ENCODE measurements at places on chromosomes 3 and 15.

- no peaks in the 10 kb centered on the region for H3K27me3 ChIP-seq
- H3K27ac ChIP-seq = no peak overlapping the region
- H3K4me1 ChIP-seq = no peaks in the 10 kb centered on the region
- H3K4me3 ChIP-seq = no peak overlapping the region
- DNase-seq = no peak
Observed at GRCh38 chr3:116306720-116307119, 138.6 kb downstream of the LSAMP start.

- no peak overlapping the region for H3K27ac ChIP-seq
- no peak overlapping the region for H3K4me3 ChIP-seq
- H3K27me3 ChIP-seq = no peaks in the 10 kb centered on the region
- H3K36me3 ChIP-seq = no peaks in the 10 kb centered on the region
- DNase-seq = no peak
- no peaks in the 10 kb centered on the region for H3K4me1 ChIP-seq
Observed at GRCh38 chr3:94596141-94596540, 533.3 kb downstream of the NSUN3 start.

GRCh38 chr3:53668872-53669271 is 174.5 kb downstream of the CACNA1D start:
- peaks cover 79% of the 10 kb centered on the region for H3K27me3 ChIP-seq
- no peaks in the 10 kb centered on the region for H3K4me1 ChIP-seq
- no peak overlapping the region for H3K27ac ChIP-seq
- H3K4me3 ChIP-seq = no peak overlapping the region
- DNase-seq = no peak

DNA sequence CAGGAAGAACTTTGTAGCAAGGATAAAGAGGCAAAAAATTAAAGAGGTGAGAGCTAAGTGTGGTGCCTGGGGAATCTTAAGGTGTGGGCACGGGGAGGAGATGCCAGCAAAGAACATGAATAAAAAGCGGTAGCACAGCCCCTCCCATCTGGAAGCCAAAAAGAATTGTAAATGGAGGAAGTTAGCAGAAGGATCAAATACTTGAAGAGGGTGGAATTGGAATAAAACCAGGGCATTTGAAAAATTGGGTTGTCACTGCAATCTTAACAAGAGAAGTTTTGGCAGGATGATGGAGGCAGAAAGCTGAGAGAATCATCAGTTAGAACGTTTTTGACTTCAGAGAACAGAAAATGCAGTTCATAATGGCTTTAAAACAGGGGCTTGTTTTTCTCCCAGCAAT is 2.4 kb downstream of the CCR2 start:
- peak overlapping the region; percentile 58 for H3K4me3 ChIP-seq

- H3K36me3 ChIP-seq = peaks cover 1% of the 10 kb centered on the region
- no peak overlapping the region for H3K27ac ChIP-seq
- DNase-seq = no peak
- H3K27me3 ChIP-seq = no peaks in the 10 kb centered on the region
Observed at GRCh38 chr15:85475317-85475701, 94.9 kb downstream of the AKAP13 start.

DNA sequence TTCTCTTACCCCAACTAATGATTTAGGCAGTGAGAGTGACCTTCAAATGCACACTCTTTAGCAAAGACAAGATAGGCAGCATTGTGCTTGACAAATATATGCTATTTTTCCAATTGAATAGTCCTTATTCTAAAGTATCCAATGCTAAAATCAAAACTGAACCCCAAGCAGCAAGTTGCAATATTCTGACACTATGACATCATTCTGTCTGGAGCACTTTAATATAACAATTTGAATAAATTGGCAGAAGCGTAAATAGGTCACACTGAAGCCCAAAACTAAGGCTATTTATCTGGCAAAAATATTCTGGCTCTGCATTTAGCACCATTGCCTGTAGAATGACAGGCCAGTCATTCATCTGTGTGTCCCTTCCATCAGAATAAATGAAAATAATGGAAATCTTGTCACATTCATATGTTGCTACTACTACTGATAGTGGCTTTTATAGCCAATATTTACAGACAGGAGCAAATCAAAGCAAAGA is 2.9 kb downstream of the CBLB start:
- no peaks in the 10 kb centered on the region for H3K27me3 ChIP-seq
- peak overlapping the region; percentile 96 for H3K4me3 ChIP-seq
- H3K4me1 ChIP-seq = peaks cover 49% of the 10 kb centered on the region
- H3K36me3 ChIP-seq = peaks cover 45% of the 10 kb centered on the region

- no peak overlapping the region for H3K4me3 ChIP-seq
- peaks cover 23% of the 10 kb centered on the region for H3K4me1 ChIP-seq
- peaks cover 31% of the 10 kb centered on the region for H3K36me3 ChIP-seq
Observed at GRCh38 chr3:36991147-36991546, 1.8 kb downstream of the EPM2AIP1 start.

DNA sequence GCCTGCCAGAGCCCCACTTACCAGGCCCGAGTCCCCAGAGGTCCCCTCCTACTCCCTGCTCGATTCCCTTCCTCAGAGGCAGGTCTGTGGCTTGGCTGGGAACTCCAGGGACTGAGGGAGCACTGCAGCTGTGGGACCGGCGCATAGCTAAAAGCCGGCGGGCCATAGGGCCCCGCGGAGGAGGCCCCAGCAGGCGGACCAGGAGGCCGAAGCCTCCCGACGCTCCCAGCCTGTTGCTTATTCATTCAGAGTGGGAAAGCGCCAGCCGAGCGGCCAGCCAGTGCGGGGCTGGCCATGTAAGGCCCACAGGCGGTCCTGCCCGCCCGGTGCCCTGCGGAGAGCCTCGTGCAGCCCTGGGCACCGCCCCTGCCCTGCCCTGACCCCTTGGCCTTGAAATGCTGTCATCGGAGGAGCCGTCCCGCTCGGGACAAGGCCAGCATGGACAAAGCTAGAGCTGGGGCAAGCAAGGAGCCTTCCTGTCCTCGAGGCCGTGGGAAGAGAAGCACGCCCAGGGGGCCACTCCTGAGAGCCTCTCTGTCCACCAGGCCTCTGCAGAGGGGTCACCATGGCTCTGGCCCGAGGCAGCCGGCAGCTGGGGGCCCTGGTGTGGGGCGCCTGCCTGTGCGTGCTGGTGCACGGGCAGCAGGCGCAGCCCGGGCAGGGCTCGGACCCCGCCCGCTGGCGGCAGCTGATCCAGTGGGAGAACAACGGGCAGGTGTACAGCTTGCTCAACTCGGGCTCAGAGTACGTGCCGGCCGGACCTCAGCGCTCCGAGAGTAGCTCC is at the start of gene LOXL1:
Gene LOXL1, plus strand, starts transcription at position 244 of the 784 bp plus-strand sequence. Its CDS starts 322 bp downstream, at position 566.
- no peak within 1 kb of the TSS for H3K27ac ChIP-seq
- peaks cover 49% of the 10 kb centered on the region for H3K4me1 ChIP-seq
- H3K27me3 ChIP-seq = no peaks in the 10 kb centered on the region
- peaks cover 5% of the 10 kb centered on the region for H3K36me3 ChIP-seq
- no peak for DNase-seq

- peaks cover 39% of the 10 kb centered on the region for H3K36me3 ChIP-seq
- no peak for DNase-seq
- H3K4me3 ChIP-seq = no peak overlapping the region
- no peaks in the 10 kb centered on the region for H3K4me1 ChIP-seq
- no peak overlapping the region for H3K27ac ChIP-seq
Observed at GRCh38 chr3:52551118-52551517, 14.7 kb downstream of the UQCC5 start.

- no peak overlapping the region for H3K27ac ChIP-seq
- H3K27me3 ChIP-seq = peaks cover 62% of the 10 kb centered on the region
- no peak for DNase-seq
- H3K4me3 ChIP-seq = no peak overlapping the region
- no peaks in the 10 kb centered on the region for H3K36me3 ChIP-seq
Observed at GRCh38 chr3:152021951-152022461, 148.6 kb downstream of the SUCNR1 start.

DNA sequence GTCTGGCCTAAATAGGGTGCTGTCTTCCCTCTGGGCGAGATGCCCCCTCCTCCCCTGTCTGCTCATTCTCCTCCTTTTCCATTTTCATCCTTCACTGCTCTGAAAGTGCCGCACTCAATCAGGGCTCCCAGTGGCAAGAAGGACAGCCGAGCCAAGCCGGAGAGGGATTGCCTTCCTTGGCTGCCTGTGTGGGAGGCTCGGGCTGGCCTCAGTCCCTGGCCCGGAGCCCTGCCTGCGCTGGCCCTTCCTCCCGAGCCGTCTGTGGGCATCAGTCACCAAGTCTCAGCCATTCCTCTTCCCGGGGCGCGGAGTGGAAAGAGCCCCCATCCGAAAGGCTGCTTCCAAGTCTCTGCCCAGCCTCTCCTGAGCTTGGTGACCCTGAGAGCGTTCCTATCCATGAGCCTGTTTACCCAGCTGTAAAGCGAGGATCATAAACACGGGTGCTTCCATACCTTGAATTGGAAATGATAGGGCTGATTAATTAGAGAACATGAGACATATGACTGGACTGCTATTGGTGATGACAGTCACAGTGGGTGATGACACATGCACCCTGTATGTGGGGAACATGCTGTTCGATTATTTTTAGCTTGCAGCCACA is 59.1 kb upstream of the TLE3 start:
- no peak overlapping the region for H3K4me3 ChIP-seq
- no peak overlapping the region for H3K27ac ChIP-seq
- no peak for DNase-seq
- H3K27me3 ChIP-seq = peaks cover 16% of the 10 kb centered on the region
- H3K4me1 ChIP-seq = peaks cover 5% of the 10 kb centered on the region

DNA sequence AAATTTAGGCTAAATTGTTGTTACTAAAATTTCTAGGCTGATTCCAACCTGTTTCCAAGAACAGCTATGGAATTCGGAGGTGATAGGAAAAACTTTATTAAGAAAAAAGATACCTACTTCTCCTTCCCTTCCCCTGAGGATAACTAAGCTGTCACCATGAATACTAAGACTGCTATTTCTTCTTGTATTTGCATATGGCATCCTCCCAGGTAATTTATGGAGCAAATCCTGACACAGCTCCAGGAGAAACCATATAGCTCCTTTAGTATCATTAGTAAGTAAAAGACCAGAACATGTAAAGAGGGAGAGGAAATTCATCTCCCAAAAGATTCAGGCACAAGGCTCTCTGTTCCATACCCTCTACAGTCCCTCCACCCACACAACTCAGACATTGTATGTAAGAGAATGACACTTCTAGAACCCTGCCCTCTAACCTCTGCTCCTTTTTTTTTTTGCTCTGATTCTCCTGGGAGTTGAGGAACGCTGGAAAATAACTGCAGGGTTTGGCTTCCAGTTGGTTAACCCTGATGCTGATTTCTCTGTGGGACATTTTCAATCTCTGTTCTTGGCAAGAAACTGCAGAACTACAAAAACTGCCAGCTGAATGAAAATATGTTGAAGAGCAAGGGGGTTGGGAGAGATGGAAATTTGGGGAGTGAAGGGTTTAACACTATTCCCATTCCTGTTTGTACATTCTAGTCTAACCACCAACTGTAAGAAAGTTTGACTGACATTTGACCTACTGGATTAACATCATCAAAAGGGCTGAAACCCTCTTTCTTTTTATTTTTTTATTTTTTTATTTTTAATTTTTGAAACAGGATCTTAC is 14.2 kb upstream of the MAGI1 start:
- no peak overlapping the region for H3K4me3 ChIP-seq
- no peaks in the 10 kb centered on the region for H3K27me3 ChIP-seq
- no peaks in the 10 kb centered on the region for H3K36me3 ChIP-seq
- H3K27ac ChIP-seq = no peak overlapping the region
- DNase-seq = no peak
- no peaks in the 10 kb centered on the region for H3K4me1 ChIP-seq

DNA sequence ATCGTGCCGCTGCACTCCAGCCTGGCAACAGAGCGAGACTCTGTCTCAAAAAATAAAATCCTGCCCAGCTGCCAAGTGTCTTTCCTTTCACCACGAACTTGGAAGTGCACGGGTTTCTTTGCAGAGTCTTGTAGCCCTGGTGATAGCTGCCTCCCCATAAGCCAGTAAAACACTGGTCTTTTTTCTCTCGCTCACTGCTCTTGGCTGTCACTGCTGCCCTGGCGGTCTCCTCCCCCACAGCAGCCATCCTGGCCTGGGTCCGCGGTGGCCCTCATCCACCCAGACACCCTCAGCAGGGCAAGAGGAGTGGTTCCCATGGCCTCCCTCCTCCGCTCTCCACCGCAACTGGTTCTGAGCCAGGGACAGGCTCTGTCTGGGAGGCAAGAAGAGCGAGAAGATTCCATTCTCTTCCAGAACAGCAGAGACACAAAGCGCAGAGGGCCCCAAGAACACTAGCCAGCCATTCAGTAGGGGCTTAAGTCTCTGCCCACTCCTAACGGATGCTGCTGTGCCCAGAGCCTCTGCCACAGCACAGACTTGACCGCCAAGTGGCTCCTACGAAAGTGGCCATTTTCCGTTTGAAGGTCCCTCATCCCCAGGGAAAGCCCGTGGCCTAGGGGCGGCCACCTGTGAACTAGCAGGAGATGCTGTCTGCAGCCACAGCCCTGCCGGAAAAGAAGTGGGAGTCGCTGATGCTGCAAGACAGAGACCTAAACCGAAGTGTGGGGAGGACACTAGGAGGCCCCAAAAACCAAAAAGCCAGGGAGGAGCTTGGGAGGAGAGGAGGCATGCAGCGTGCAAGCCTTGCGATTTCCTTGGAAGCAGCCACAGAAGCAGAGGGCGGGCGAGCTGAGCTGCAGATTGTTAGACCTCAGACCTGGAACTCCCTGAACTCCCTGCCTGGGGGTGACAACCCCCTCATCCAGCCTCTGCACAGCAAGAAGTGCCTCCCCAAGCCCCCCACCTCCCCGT is 44.1 kb downstream of the KLHL25 start:
- H3K27ac ChIP-seq = peak overlapping the region; percentile 42
- peaks cover 14% of the 10 kb centered on the region for H3K4me1 ChIP-seq
- H3K36me3 ChIP-seq = peaks cover 40% of the 10 kb centered on the region
- no peak for DNase-seq
- H3K27me3 ChIP-seq = no peaks in the 10 kb centered on the region
- peak overlapping the region; percentile 11 for H3K4me3 ChIP-seq

DNA sequence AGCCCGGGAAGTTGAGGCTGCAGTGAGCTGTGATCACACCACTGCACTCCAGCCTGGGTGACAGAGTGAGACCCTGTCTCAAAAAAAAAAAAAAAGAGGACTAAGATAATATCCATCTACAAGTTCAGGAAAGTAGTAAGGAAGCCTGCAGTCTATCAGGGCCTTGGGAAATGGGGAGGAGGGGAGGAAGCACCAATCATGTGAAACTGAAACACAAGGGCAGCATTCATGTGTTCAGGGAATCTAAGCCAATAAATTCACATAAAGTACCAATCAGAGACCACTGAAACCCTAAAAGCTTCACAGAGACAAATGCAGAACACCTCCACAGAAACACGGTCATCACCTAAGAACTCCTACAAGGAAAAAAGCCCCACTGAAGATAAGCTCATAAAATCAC is 22.9 kb upstream of the HHATL start:
- no peaks in the 10 kb centered on the region for H3K36me3 ChIP-seq
- H3K27ac ChIP-seq = no peak overlapping the region
- DNase-seq = no peak
- H3K4me1 ChIP-seq = no peaks in the 10 kb centered on the region

DNA sequence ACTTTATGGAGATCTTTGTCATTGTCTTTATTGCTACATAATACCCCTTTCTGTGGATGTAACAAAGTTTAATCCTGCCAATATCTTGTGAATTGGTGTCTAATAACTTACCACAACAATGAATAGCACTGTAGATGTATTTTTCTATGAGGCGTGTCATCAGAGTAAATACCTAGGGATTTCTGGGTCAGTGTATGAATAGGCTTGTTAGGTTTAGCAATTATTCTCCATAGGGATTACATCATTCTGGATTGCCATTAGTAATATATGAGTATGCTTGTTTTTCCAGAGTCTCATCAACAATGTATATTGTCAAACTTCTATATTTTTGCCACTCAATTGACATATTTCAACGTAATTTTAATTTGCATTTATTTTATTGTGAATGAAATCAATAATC is 67.9 kb downstream of the UNC13C start:
- no peak for DNase-seq
- H3K36me3 ChIP-seq = peaks cover 2% of the 10 kb centered on the region

GRCh38 chr3:77328690-77329089 is 288.8 kb downstream of the ROBO2 start:
- no peak overlapping the region for H3K4me3 ChIP-seq
- no peak overlapping the region for H3K27ac ChIP-seq
- no peaks in the 10 kb centered on the region for H3K36me3 ChIP-seq
